NCI-H460 (cell line): ENCODE measurements at places on chromosomes 13 and 19. TPM values are rescaled to one million over a fixed set of nuclear protein-coding genes. Genes with fewer than 3 reads are reported as not detected.

The RNF17 gene
- total RNA-seq, result not detected in 2 replicates

The ZNF626 gene
- total RNA-seq, result not detected in 2 replicates

The GAS6 gene
- 12.0 and 13.6 TPM in 2 replicates for total RNA-seq

The PSG11 gene
- not detected in 2 replicates for total RNA-seq

The SLC25A41 gene
- total RNA-seq, result not detected in 2 replicates

The ZNF415 gene
- total RNA-seq, result not detected in 2 replicates

The ENOX1 gene
- total RNA-seq, result 7.2 and 7.6 TPM in 2 replicates

The ZNF99 gene
- not detected in 2 replicates for total RNA-seq

The SHISA2 gene
- total RNA-seq, result 0.61 and 0.72 TPM in 2 replicates

The HCN2 gene
- 0.45 and 0.63 TPM in 2 replicates for total RNA-seq

The MBD3L2 gene
- total RNA-seq, result not detected in 2 replicates

The HCST gene
- not detected in 2 replicates for total RNA-seq

The SGTA gene
- total RNA-seq, result 42.3 and 42.5 TPM in 2 replicates

The TMEM150B gene
- total RNA-seq, result not detected in 2 replicates

DNA sequence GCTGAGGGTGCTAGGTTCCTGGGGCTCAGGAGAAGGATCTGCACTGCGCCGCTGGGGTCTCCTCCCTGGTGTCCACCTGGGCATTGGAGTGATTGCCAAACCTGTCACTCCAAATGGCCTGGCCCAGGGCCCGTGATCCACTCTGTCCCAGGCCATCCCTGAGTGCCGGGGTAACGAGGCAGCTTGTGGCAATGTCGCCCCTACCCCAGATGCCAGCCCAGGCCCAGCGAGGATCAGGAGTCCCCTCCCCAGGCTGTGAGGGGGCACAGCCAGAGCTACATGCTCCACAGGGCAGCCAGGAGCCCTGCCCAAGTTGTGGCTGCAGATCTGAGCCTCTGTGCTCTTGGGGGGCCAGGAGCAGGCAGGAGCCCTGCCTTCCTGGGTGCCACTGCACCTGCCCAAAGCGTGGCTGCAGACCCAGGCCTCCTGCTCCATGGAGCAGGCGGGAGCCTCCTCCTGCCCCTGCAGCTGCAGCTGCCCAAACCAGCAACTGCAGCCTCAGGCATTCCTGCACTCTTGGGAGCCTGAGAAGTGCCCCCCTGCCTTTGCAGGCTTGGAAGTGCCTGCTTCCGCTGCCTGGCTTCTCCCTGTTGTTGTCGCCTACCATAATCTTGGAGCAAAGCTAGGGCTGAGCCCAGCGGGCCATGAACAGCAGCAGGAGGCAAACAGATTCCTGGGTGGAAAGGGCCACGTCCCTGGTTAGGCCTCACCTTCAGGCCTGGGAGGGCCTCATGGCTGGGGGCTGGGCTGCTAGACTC is 4.6 kb downstream of the IGFL4 start:
- DNase-seq, result no peak

DNA sequence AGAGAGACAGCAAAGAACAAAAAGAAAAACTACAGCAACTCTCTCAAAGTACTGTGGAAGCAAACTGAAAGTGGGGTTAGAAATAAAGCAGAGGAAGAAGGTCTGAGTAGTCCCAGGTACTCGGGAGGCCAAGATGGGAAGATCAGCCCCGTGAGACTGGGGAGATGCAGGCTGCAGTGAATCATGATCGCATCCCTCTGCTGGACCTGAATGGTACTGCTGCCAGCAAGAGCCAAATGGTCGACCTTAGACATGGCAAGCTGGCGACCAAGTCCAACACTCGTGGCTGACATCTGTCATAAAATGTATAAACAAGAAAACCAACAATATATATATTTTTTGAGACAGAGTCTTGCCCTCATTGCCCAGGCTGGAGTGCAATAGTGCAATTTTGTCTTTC is 33.7 kb upstream of the ZNF724 start:
- peak; percentile 19 for DNase-seq

- DNase-seq, result no peak
These were observed 29.5 kb downstream of the PEPD start for GRCh38 chr19:33492090-33492489.

- DNase-seq, result no peak
These were observed 2.9 kb upstream of the KCNN4 start for GRCh38 chr19:43783636-43784035.

DNA sequence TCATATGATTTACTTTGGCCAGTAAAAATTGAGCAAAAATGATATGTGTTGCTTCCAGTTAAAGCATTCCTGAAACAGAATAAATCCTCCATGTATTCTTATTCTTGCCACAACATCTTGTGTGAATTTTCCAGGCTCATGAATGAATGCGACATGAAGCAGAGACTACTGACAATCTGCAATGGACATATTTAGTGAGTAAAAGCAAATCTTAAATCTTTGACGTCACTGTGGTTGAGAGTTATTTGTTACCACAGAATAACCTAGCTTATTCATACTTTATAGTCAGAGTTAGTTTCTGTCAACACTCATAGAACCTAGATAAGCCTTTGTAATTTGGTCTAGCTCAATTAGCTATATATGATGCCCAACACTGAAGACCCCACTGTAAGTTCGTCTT is 1443.1 kb downstream of the PCDH9 start:
- no peak for DNase-seq

DNA sequence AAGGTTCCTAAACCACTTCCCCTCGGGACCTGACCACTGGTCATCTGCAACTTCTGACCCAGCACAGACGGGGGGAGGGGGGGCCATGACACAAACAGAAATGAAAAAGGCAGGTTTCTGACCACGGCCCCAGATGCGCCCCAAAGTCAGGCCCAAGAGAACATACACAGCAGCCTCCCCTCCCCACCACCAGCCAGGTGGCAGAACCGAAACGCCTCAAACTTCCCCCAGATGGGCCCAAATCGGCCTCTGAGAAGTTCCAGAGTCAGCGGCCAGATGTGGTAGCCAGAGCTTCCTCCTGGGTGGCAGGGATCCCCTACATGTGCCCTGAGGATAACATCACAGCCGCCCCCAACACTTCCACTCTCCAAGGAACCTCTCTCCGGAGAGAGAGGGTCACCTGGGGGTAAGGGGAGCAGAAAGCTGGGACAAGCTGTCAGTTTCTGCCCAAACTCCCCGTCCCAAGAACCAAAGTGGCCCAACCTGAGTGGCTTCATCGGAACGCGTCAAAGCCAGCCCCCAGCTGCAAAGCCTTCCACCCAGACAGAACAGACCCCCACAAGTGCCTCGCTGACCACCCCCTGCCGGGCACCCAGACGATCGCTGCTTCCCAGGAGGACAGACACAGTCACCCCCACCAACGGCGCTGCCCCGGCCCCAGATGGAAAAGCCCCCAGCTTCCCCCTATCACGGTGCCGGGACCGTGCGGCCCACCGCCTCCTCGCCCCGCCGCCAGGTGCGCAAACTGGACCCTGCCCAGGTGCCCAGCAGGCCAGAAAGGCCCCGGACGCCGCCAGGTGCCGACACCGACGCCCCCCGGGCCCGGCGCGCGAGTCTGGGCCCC is 800 bp downstream of the ELL start:
- no peak for DNase-seq

GRCh38 chr13:87680298-87680697 is 9.1 kb downstream of the SLITRK5 start:
- DNase-seq, result no peak

DNA sequence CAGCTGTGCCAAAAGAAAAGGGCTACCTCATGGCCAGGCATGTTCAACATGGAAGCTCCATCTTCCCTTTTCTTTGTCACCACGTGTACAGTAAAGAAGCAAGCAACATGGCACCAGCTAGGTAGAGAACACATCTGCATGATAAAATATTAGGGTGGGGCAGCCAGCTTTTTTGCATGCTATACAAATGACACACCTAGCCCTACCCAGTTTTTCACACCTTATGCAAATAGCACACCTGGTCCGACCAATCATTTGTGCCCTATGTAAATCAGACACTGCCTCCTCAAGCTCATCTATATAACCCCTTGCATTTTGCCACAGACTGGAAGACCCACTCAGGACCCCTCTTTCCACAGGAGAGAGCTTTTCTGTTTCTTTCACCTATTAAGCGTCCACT is 85.5 kb downstream of the STOML3 start:
- no peak for DNase-seq

DNA sequence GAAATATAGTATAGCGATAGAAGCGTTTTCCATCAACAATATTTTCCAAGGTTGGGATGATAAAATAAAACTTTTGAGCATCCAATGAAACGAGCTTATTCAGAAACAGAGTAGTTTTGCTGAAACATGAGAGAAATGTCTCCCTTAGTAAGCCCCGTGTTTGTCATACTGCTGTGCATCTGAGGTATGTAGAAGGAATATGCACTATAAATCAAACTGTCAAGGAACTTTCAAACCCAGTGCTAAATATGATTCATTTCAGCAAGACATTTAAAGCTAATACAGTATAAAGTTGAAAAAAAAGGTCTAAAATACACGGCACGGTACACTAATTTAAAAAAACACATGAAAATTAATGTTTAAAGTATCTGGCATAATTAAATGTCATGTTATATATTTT is 546.2 kb downstream of the SLITRK5 start:
- DNase-seq, result no peak

GRCh38 chr19:4409123-4409933 is 6.9 kb downstream of the CHAF1A start:
- no peak for DNase-seq

- DNase-seq, result no peak
These were observed 19.9 kb downstream of the SSC5D start for GRCh38 chr19:55508120-55508519.

GRCh38 chr19:56383826-56384605 is 9.3 kb downstream of the ZNF582 start:
- no peak for DNase-seq

DNA sequence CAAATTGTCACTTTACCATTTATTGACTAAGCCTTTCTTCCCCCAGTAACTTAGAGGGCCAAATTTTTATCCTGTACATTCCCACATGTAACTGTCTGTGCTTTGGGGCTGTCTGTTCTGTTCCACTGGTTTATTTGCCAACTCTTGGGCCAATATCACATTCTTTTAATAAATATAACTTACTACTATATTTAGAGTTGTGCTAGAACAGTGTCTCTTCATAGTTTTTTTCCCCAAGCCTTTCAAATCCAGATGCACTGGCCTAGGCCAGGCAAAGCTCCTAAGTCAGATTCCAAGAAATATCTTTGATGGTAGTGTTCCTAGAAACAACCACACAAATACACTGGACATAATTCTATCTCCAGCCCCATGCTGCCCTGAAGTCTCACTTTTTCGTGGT is 16.0 kb upstream of the CEBPG start:
- no peak for DNase-seq

DNA sequence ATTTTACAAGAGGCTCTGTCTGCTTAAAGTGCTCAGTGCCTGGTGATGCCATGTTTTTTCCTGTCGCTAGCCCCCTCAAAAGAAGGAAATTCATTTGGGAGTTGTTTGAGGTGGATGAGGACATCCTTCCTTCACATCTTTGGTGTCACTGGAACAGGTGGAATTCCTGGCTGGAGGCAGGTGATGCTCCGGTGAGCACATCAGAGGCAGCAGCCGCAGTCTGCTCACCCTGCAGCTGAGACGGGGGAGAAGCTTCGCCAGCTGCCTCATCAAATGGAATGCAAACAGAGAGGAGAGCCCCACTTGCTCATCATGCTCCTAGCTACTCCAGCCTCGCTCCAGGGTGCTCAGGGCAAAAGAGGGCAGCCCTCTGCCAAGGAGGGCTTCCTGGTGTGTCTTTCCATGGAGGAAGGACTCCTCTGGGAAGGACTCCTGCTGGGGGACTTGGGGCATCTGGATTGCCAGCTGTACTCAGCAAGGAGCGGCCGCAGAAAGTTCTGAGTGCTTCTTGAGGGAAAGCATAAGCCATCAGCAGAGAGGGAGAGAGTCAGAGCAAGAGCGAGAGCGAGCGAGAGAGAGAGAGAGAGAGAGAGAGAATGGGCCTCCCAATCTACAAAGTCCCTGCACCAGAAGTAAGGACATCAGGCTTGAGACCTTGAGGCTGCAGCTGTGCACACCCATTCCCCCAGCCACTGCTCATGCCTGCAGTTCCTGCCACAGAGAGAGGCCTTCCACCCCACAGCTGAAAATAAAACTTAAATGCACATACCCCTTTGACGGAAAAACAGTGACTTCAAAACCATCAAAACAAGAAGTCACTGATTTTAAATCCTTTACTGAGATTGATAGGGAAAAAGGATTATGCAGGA is 74.3 kb upstream of the UBL3 start:
- DNase-seq, result no peak

GRCh38 chr13:48909056-48909389 is 66.7 kb upstream of the FNDC3A start:
- DNase-seq, result no peak

DNA sequence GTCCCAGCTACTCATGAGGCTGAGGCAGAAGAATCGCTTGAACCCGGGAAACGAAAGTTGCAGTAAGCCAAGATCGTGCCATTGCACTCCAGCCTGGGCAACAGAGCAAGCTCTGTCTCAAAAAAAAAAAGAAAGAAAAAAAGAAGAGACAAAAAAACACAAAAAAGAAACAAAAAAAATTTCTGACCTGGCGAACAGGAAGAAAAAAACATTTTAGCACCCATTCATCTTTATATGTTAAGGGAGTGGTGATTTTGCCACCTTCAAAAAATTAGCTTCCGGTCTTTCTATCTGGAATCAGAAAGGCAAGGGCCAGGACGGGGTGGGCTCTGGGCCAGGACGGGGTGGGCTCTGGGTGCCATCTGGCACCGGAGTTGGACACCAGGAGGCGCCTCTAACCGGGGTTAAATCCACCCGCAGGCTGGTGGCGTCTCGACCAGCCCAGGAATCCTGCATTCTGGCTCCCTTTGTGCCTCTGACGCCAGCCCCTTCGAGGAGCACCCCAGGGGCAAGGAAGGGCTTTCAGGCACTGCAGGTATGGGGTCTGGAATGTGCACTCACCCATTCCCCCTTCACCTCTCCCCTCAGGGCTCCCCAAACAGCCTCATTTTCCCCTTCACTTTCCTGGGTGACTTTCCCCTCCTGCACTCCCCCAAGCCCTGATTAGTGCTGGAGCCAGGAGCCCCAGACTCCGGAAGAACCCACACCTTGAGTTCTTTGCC is 10.4 kb upstream of the ZSWIM4 start:
- peak; percentile 52 for DNase-seq

GRCh38 chr19:47313754-47314295 is 4.2 kb downstream of the C5AR1 start:
- no peak for DNase-seq

DNA sequence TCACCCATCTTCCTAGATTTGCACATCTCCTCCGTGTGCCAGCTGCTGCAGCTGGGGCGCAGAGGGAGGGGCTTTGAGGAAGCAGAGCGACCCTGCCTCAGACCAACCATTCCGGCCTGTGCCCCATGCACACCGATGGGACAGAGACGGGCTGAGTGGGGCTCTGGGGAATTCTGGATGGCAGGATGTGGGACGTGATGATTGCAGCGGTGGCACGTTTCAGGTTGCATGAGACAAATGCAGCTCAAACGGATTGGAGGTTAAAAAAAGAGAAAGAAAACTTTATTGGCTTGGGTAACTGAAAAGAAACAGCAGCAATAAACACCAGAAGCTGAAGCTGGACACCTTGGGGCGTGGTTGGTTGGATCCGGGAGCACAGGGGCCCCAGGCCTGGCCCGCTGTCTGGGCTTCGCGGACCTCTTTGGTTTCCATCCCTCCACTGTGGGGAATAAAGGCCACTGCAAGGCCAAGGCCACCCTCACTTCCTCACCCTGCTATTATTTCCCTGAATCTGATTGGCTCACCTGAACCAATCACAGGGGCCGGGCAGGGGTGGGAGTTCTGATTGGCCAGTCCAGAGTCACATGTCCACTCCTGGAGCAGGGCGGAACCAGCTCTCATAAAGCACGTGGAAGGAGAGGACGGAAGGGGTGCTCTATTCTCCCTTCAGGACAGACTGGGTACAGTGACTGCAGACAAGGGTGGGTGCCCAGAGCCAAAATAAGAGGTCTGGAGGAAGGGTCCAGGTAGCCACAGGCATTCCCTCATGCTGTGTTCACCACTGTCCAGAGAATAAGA is 6.1 kb upstream of the ZNF787 start:
- no peak for DNase-seq

GRCh38 chr19:43639519-43640423 is at the start of gene CADM4:
TSS of gene CADM4 (minus strand) at chr19:43639850. CDS start at chr19:43639790, 60 bp downstream.
- DNase-seq, result no peak
